ENCODE measurements at places on chromosomes 3 and 15.

DNA sequence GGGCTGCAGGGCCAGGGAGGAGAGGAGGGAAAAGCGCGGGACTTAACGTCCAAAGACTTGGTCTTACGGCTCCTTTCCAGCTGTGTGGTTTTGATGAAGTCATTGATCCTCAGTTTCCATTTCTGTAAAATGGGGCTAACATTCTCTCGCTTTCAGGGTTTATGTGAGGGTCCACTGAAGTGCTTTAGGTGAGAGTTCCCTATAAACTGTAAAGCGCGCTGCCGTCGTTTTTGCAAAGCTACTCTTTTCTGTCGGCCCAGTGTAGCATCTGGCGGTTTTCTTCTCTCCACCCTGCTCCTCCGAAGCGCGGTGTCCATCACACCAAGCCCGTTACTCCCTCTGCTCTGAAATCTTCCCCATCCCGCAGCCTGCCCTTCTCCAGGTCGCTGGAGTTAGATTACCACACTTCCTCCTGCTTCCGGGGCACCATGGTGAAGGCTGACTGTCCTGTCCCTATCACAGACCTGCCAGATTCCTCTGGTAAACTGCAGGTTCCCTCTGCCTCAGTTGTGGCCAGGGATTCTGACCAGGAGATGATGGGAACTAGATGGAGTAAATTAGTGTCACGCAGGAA lies 702 bp upstream of the DNAJC17 start:
- DNase-seq = no peak

- DNase-seq = peak; percentile 86
These were observed 29.3 kb upstream of the DLG1 start for GRCh38 chr3:197327701-197328100.

- no peak for DNase-seq
These were observed 25.2 kb downstream of the GAP43 start for GRCh38 chr3:115648559-115648958.

DNA sequence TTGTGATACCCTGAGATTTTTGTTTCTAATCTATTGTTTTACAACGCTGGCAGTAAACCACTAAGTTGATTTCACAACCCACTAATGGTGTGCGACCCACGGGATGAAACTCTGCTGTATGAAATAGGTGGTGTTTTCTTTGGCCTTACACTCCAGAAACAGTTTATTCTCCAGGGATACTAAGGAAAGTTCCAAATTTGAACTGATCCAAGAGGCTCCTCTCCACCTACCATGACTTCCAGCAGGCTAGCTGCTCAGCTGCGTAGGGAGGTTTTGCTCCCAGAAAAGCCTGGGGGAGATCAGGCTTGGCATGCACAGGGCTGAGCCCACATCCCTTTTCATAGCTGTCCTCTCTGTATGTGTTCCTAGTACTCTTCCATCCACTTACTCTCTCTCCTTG lies 71.5 kb downstream of the FAM174B start:
- DNase-seq = no peak

- DNase-seq = no peak
These were observed 98.4 kb downstream of the CTNNB1 start for GRCh38 chr3:41297750-41298149.

DNA sequence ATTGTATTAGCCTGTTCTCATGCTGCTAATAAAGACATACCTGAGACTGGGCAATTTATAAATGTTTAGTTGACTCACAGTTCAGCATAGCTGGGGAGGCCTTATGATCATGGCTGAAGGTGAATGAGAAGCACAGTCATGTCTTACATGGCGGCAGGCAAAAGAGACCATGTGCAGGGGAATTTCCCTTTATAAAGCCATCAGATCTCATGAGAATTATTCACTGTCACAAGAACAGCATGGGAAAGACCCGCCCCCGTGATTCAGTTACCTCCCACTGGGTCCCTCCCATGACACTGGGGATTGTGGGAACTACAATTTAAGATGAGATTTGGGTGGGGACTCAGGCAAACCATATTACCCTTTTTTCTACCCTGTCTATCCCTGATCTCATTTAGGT lies 51.5 kb upstream of the MYZAP start:
- no peak for DNase-seq

DNA sequence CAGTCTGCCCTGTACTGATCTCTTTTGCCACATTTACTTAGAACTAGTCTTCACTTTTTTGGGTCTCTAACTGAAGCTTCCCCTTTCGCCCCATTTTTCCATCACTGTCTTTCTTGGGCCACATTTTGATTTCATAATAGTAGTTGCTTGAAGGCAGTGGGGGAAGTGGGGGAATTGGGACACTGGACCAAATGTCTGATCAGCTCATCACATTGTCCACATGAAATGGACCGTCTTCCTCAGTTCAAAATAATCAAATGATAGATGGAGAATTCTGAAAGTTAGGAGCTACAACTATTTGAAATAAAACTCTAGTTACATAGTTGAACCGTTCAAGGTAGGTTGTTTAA lies 747 bp downstream of the PDCD6IP start:
- DNase-seq = no peak

DNA sequence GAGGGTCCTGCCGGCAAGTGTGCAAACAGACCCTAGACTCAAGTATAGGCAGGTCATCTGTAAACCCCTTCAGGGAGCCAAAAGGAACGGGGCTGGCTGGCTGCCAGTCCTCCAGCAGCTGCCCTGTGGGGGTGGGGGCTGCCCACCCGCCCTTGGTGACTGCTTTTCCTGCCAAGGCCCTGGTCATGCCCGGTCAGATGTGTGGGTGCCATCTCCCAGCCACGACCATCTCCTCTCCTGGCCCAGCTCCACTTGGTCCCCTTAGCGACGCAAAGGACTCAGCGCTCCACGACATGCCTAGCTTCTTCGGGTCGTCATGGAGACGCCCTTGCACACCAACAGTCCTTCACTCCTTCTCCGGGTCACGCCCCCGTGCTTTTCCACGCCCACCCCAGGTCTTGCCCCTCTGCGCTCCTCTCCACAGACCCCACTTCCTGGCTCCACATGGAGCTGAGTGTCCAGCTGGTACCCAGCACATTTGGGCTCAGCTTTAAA lies 2.4 kb downstream of the MUC4 start:
- DNase-seq = no peak

- DNase-seq = peak; percentile 83
These were observed 452 bp upstream of the SV2B start for GRCh38 chr15:91099616-91099994.
